ENCODE measurements at places on chromosomes 4 and X. TPM values are rescaled to one million over a fixed set of nuclear protein-coding genes. Genes with fewer than 3 reads are reported as not detected.
A peak's percentile ranks its signal among the peaks of the same experiment; 100 is the strongest.

The ANXA5 gene
- total RNA-seq, result 67.2 TPM

The TRAM1L1 gene
- total RNA-seq, result not detected

The RHOXF2 gene
- not detected for total RNA-seq

The GIMD1 gene
- total RNA-seq, result not detected

The CCDC160 gene
- total RNA-seq, result not detected

The TNMD gene
- not detected for total RNA-seq

The PPEF2 gene
- not detected for total RNA-seq

The ODAPH gene
- total RNA-seq, result not detected

The NUDT11 gene
- total RNA-seq, result not detected

DNA sequence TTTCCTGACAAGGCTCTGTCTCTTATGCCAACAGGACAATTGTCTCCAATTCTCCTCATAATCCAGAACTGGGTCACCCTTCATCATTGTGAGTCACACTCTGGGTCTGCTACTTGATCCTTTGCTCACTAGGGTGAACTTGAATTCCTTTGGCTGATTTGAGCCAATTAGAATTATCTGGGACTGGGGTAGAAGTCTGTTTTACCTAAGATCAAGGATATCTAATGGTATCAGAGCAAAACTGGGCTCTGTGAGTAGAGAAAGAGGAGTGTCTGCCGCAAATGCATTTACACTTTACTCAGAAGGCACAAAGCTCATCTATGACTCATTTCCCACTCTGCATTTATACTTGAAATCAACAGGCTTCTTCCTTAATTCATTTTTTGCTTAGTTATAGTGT, 72.6 kb downstream of the PITX2 start:
- no peak overlapping the region for H3K4me3 ChIP-seq
- no peaks in the 10 kb centered on the region for H3K27me3 ChIP-seq
- DNase-seq, result no peak

DNA sequence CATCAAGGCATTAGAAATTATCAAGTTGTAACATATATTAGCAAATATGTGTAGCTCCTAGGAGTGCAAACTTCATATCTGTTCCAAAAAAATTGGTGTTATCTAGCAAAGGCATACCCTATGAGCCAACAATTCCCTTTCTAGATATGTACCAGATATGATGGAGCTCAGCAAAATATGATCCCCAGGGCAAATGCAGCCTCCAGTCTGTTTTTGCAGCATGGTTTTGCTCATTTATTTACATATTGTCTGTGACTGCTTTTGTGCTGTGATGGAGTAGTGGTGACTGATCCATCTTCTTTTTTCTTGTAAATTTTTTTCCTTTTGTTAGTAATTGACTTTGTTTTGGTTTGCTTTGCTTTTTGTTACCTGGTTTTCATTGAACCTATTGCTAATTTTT, 41.0 kb downstream of the CEP135 start:
- no peaks in the 10 kb centered on the region for H3K27me3 ChIP-seq
- no peak overlapping the region for H3K4me3 ChIP-seq
- no peaks in the 10 kb centered on the region for H3K36me3 ChIP-seq
- DNase-seq, result no peak
- H3K27ac ChIP-seq, result no peak overlapping the region

GRCh38 chrX:94977986-94978385, 1304.0 kb downstream of the FAM133A start:
- H3K36me3 ChIP-seq, result no peaks in the 10 kb centered on the region
- no peaks in the 10 kb centered on the region for H3K4me1 ChIP-seq
- H3K4me3 ChIP-seq, result no peak overlapping the region
- no peaks in the 10 kb centered on the region for H3K27me3 ChIP-seq

DNA sequence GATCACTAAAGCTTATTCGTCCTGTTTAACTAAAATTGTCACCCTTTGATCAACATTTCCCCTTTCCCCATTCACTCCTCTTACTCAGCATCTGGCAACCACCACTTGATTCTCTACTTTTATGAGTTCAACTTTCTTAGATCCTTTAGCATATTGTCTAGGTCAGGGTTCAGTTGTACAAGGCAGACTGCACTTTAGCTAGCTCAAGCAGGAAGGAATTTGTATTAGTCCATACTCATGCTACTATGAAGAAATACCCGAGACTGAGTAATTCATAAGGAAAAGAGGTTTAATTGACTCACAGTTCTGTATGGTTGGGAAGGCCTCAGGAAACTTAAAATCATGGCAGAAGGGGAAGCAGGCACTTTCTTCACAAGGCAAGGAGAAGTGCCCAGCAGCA, 44.3 kb downstream of the TASL start:
- H3K4me1 ChIP-seq, result no peaks in the 10 kb centered on the region
- H3K27me3 ChIP-seq, result no peaks in the 10 kb centered on the region
- DNase-seq, result no peak

DNA sequence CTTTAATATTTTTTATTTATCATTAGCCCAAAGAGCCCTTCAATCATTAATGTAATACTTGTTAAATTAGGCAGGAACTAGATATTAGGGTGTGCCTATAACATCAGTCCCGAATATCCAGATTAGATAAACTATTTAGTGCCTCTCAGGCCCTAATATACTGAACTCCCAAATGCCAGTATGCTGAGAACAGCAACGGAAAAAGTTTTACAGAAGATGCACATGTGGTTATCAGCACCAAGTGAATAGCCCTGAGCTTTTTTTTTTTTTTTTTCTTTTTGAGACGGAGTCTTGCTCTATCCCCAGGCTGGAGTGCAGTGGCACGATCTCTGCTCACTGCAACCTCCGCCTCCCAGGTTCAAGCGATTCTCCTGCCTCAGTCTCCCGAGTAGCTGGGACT, 13.0 kb upstream of the ELF2 start:
- H3K4me3 ChIP-seq, result no peak overlapping the region
- no peaks in the 10 kb centered on the region for H3K27me3 ChIP-seq
- no peak for DNase-seq
- no peaks in the 10 kb centered on the region for H3K36me3 ChIP-seq
- H3K4me1 ChIP-seq, result no peaks in the 10 kb centered on the region

- H3K4me3 ChIP-seq, result no peak overlapping the region
- H3K36me3 ChIP-seq, result no peaks in the 10 kb centered on the region
- no peak for DNase-seq
- no peaks in the 10 kb centered on the region for H3K4me1 ChIP-seq
- H3K27me3 ChIP-seq, result no peaks in the 10 kb centered on the region
These were observed 124.1 kb downstream of the SPCS3 start for GRCh38 chr4:176443646-176444409.

DNA sequence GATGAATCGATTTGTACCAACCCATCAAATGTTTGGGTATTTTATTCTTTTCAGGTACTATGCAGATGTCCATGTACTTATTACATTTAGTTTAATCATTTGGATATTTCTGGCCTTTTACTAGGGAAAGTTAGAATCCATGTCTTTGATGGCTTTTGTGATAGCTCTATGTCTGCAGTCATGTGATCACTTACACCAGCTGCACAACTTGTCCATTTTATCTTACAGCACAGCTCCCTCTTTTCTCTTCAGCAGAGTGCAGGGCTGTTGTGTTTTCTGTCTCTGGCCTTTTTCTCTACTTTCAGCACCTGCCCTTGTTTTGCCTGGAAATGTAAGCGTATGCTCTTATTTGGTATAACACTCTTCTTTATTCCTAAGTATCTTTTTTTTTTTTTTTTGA, 30.6 kb downstream of the WWC2 start:
- no peak overlapping the region for H3K27ac ChIP-seq
- H3K27me3 ChIP-seq, result no peaks in the 10 kb centered on the region
- DNase-seq, result no peak
- H3K4me1 ChIP-seq, result no peaks in the 10 kb centered on the region
- no peak overlapping the region for H3K4me3 ChIP-seq

DNA sequence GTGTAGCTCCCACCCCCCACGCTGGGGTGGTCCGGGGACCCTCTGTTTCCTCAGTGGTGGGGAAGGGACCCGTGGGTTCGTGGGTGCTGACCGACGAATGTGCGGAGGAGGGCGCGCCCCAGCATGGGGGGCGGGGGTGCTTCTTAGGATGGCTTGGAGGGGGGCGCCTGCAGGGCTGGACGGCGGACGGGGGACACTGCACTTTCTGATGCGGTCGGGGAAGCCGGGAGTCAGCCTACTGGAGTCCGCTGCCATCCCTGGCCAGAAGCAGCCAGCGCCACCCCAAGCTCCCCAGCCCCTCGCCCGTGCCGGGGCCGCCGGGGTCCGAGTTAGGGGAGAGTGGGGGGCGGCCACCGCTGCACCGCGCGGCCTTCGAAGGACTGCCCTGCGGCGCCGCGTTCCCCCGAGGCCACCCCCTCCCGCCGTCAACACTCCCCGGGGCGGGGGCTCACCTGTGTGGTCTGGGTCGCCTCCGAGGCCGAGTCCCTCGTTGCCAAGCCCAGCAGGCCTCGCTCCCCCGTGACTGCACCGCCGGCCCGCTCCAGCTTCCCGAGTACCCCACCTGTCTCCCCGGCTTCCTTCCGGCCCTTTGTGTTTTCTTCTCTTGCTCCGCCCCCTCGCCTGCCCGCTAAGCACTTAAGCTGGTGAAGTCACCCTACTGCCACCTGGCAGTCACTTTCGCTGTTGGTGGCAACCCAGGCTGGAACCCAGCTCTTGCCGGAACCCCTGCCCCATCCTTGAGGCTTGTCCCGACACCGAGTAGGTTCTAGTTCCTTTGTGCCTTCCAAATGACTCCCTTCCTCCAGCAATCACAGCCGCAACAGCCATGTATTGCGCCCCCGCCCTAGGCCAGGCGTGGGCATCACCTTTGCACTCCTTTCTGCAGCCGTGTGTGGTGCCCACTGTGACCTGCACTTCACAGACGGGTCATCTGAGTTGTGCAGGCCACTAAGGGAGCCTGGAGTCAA, at the start of gene OCIAD2:
TSS of gene OCIAD2 (minus strand) at position 569 of the 968 bp plus-strand sequence. CDS start 2,225 bp downstream, outside the sequence.
- peak within 1 kb of the TSS; percentile 92 for H3K4me3 ChIP-seq
- peaks cover 25% of the 10 kb centered on the region for H3K4me1 ChIP-seq
- peaks cover 8% of the 10 kb centered on the region for H3K36me3 ChIP-seq
- peak; percentile 94 for DNase-seq
- no peaks in the 10 kb centered on the region for H3K27me3 ChIP-seq

- no peaks in the 10 kb centered on the region for H3K27me3 ChIP-seq
- no peak for DNase-seq
- H3K4me3 ChIP-seq, result no peak overlapping the region
- peaks cover 58% of the 10 kb centered on the region for H3K4me1 ChIP-seq
- no peaks in the 10 kb centered on the region for H3K36me3 ChIP-seq
These were observed 23.2 kb downstream of the TMSB4X start for GRCh38 chrX:12997906-12998687.

DNA sequence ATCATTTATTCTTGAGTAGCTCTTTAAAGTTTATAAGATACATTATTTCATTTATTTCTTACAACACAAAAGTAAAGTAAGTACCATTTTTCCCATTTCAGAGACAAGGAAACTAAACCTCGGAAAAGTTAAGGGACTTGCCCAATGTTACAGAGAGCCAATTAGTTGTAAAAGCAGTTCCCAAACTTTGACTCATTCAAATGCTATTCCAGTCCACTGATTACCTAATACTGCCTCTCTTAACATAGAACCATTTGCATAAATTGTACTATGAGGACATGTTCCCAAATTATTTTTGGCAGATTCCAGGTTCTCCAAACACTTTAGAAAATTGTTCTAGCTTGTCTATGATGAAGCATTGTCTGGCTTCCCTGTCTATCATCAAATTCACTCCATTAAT, 45.6 kb upstream of the GRIA3 start:
- no peaks in the 10 kb centered on the region for H3K4me1 ChIP-seq
- H3K4me3 ChIP-seq, result no peak overlapping the region
- H3K27ac ChIP-seq, result no peak overlapping the region
- no peaks in the 10 kb centered on the region for H3K27me3 ChIP-seq
- H3K36me3 ChIP-seq, result no peaks in the 10 kb centered on the region

DNA sequence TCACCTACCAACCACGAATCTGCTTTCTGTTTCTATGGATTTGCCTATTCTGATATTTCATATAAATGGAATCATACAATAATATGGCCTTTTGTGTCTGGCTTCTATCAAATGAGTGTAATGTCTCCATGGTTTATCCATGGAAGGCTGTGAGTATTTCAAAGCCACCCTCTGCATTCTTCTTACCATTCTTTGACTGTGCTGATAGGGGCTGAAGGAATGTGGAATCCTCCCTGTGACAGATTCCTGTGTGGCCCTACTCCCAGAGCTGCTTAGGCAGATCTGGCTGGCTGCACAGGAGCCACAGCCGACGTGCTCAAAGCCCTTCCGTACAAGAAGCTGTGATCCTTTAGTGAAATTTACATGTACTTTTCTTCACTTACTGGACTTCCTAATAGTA, 163.2 kb downstream of the HS6ST2 start:
- H3K36me3 ChIP-seq, result no peaks in the 10 kb centered on the region
- no peak overlapping the region for H3K27ac ChIP-seq
- no peaks in the 10 kb centered on the region for H3K4me1 ChIP-seq
- H3K27me3 ChIP-seq, result no peaks in the 10 kb centered on the region

Data from Karpas-422 (cell line).